Osteoblast (primary cell): ENCODE measurements at places on chromosomes 2 and 18. TPM values are rescaled to one million over a fixed set of nuclear protein-coding genes. Genes with fewer than 3 reads are reported as not detected.

Gene RMND5A
- 16.3 and 17.4 TPM in 2 replicates for total RNA-seq

DNA sequence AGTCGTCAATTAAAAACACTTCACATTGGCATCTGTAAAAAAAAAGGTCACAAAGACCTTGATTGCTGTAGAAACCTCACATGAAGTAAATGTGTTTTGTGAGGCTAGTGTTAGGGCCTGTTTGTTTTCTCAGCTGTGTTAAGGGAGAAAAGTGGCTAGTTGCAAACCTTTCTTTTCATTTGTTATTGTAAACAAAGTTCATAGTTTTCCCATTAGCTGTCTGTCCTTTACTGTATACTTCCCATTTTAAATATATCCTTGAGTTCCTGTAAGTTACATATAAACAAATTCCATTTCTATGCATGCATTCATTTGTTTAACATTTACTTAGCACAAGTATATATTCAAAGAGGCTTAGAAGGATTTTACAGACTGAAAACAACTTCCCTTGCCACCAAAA lies 1250.2 kb downstream of the LRP1B start:
- DNase-seq = no peak

DNA sequence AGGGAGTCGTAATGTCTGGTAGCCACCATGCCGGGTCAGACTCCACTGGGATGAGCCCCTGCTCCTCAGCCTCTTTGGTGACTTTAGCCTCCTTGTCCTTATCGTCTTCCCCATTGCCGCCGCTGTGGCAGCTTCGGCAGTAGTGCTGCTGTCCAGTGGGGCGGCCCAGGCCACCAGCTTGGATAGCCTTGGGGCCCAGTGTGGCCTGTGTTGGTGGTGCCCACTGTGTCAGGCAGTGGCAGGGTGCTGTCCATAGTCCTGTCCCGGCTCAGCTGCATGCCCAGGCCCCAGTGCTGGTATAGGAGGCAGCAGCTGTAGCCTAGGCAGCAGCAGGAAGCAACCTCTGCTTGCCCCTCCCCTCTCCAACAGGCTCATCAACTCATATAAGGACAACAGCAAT lies 197.1 kb upstream of the RAB12 start:
- no peak for DNase-seq

Gene PGAP1
- 7.2 and 9.1 TPM in 2 replicates for total RNA-seq

- no peak for DNase-seq
Measured at GRCh38 chr18:72342933-72343332, 201.2 kb downstream of the CBLN2 start.

Gene DNAH6
- under 0.01 and 0.36 TPM in 2 replicates for total RNA-seq

Gene FOSL2
- total RNA-seq = 64.5 and 86.9 TPM in 2 replicates

Gene CCDC141
- not detected in 2 replicates for total RNA-seq

Gene TEKT4
- not detected in 2 replicates for total RNA-seq

DNA sequence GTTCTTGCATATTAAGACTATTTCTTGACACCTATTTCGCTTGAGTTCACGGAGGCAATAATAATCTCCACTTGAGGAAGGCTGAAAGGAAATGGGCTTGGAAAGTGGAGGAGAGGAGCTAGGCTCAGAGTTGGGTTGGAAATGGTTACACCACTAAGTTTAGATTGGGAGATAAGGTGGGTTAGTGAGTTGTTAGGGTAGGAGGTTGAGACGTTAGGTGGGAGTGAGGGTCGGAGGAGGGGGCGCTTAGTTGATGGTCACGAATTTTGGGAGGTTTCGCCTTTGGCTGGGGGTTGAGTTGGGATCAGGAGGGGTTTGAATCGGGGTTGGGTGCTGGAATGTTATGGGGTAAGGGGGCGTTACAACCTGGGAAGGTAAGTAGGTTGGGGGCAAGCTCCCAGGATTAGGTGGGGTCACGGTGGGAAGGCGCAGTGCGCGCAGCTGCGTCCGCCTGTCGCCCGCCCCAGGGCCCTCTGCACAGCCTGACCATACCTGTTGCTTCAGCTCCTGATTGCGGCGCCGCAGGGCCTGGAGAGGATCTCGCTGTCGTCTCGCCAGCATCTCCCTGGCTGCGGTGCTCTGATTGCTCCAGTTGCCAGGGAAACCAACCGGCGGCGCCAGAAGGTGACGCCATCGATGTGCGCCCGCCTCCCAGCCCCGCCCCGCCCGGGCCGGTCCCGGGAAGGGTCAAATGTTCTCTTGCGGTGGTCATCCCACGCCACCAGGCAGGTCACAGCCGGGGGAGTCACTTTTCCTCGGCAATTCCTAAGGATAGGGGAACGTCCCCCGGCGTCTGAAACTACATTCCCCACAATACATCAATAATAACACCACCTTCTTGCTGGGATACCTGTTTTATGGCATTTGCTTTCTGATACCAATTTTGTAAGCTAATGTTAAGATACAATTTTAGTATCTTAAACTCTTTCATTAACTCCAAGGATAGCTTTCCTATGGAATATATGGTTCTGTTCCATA lies at the start of gene NPHP1:
NPHP1 (minus strand) TSS at position 606 of the 978 bp plus-strand sequence; CDS start at position 561, 45 bp downstream.
- peak; percentile 98 for DNase-seq

DNA sequence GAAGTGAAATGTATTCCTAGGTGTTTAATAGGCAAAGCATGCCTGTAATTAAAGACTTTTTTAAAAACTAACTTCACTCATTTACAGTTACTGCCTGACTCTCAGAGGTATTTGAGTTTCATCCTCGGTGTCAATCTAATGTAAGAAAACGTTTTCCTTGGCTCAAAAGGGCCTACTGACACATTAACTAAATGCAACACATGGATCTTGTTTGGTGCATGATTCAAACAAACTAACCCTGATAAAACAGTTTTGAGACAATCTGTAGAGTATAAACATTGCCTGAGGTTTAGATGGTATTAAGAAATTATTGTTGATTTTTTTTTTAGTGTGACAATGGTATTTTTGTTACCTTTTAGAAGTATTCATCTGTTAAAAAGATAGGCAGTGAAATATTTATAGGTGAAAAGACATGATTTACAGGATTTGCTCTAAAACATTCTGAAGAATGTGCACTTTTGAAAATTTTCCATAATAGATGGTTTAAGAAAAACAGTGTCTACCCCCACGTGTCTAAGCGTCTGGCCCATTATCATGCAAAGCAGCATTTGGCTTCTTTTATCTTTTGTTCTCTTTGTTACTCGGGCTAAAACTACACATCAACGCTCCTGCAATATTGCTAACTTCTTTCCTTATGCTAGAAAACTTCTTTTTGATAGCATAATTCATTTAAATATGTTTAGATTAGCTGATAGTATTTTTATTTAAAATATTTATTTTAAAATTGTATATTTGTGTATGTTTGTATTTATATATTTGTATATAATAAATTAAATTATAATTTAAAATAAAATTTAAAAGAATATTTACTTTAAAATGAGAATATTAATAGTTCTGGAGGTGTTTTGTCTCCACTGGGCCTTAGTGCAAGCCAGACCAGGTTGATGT lies 160.2 kb upstream of the NDUFV2 start:
- peak; percentile 85 for DNase-seq

Gene ZBTB7C
- 0.29 and 0.36 TPM in 2 replicates for total RNA-seq

DNA sequence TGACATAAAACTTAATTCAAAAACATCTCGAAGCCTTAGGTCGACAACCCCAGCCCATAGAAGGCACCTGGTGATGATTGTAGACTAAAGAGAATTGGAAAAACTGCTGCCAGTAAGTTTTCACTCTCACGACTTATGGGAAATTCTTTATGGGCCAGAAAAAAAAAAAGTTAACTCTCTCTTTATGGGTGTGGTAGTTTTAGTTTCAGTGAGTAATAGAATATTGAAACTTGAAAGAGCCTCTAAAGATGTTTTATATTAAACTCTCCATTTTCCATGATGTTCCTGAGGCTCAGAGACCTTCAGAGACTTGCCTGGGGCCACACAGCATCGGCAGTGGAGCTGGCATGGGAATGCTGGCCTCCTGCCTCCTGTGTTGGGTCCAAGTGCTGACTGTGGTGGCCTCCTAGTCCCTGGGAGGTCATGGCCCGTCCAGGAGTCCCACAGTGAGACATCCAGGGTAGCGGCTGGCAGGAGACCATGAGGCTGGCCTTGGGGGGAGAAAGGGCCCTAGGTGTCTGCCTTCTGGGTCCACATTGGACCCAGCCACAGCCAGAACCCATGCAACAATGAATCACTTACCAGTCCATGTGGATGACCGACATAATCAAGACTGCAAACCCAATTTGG lies 158.9 kb downstream of the SEPTIN10 start:
- DNase-seq = no peak

Gene KCNK3
- total RNA-seq = not detected in 2 replicates

DNA sequence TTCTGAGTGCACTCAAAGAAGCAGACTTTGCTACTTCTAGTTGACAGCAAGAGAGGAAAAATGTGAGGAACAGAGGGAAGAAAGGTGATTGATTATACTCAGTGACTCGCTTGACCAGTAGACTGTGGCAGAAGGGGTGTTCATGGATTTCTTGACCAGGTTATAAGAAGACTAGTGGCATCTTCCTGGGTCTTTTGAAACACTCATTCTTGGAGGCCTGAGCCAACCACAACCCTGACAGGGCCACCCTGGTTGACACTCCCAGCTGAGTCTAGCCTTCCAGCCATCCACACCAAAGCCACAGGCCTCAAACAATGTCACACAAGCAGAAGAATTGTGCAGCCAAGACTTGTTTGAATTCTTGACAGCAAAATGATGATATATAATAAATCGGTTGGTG lies 366.3 kb downstream of the SS18 start:
- DNase-seq = no peak

DNA sequence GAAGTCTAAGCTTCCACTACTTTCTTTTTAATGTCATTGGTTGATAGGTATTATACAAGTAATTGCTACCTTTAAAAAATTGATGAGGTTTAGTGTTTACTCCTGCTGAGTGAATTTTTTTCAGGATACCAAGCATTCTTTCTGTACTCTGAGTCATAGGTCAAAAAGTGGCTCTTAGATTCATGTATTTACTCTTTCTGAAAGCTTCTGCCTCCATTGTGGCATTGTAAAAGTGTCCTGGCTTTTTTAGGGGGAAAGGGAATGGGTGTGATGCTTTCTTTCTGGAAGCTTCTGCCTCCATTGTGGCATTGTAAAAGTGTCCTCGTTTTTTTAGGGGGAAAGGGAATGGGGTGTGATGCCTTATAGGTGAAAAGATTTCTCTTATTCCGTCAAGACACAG lies 286.5 kb downstream of the LPIN1 start:
- DNase-seq = no peak

DNA sequence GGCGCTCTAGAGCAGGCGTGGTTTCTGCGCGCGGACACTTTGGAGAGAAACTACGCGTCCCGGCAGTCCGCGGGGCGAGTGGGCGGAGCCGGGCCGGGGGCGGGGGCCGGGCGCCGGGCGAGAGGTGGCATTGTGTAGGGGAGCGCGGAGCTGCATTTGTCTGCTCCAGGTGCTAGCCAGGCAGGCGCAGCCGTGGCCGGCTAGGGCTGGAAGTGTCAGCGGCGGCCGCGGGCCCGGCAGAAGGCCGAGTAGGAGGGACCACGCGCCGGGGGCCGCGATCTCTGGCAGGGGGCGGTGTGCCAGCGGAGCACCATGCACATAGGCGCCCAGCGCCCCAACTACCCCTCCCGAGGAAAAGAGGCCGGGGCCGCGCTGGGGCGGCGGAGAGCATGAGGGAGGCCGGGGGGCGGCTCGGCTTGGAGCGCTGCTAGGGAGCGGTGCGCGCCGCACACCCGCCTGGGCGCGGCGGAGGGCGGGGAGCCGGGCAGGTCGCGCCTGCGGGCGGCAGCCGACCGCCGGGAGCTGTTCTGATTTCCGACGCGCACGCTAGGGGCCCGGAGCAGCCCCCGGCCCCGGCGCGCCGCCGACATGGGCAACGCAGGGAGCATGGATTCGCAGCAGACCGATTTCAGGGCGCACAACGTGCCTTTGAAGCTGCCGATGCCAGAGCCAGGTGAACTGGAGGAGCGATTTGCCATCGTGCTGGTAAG lies at the start of gene FMNL2:
FMNL2 (plus strand) TSS at position 159 of the 710 bp plus-strand sequence.
- peak; percentile 98 for DNase-seq

Gene WBP1
- total RNA-seq = 35.5 and 35.7 TPM in 2 replicates

GRCh38 chr18:12359515-12359927 lies 17.5 kb downstream of the AFG3L2 start:
- no peak for DNase-seq

Gene ACVR2A
- total RNA-seq = 36.8 and 39.4 TPM in 2 replicates

DNA sequence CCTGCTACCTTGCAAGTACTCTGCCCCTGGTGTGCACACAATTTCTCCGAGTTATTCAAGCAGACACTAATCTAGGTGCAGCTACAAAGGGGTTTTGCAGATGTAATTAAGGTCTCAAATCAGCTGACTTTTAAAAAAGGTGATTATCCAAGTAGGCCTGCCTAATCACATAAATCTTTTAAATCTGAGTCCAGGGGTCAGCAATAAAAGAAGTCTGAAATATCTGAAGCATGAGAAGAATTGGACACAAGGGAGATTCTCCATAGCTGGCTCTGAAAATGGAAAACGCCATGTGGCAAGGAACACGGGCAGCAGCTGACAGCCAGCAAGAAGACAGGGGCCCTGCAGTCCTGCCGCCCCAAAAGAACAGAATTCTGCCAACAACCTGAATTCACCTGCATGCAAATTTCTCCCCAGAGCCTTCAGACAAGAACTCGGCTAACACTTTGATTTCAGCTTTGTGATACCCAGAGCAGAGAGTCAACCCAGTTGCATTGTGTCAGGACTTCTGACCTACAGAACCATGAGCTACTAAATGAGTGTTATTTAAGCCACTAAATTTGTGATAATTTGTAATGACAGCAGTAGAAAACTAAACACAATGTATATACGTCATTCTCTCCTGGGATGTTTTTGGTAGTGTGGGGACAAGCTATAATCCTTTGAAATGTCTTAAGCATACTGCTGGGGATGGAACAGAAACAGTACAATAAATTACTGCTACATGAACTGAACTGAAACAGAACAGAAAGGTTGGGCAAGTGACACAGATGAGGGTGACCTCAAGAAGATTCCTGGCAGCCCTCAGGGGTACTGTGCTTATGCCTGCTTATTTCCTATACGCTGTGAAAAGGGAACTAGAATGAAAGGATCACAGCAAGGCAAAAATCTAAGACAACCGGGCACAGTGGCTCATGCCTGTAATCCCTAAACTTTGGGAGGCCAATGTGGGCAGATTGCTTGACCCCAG lies 3.2 kb downstream of the INO80C start:
- DNase-seq = no peak

Gene GKN1
- 0.29 TPM in 1 of 2 replicates, not detected in the other for total RNA-seq

GRCh38 chr2:188787021-188787657 lies 187.0 kb upstream of the COL3A1 start:
- no peak for DNase-seq

Gene IL1RN
- not detected in 2 replicates for total RNA-seq

- DNase-seq = no peak
Measured at GRCh38 chr18:24381126-24381525, 16.5 kb downstream of the OSBPL1A start.

DNA sequence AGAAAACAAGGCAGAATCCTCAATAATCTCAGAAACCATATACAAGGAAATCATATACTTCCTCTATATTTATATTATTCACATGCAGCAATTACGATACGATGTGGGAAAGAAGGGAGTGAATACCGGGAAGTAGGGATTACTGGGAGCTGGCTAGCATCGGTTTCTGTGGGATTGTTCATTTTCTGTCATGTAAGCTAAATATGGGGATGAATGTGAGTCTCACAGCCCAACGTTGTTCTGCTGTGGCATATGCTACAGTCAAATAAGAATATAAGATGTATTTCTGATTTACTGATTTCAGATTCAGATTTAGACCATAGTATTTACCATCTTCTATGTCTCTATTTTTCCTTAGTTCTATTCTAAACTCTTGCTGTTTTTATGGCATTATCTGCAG lies 113.6 kb downstream of the EVA1A start:
- DNase-seq = no peak
